ENCODE measurements at places on chromosomes 4 and X.

GRCh38 chrX:153573984-153574383, 25.0 kb downstream of the CCNQ start:
- DNase-seq, result no peak

DNA sequence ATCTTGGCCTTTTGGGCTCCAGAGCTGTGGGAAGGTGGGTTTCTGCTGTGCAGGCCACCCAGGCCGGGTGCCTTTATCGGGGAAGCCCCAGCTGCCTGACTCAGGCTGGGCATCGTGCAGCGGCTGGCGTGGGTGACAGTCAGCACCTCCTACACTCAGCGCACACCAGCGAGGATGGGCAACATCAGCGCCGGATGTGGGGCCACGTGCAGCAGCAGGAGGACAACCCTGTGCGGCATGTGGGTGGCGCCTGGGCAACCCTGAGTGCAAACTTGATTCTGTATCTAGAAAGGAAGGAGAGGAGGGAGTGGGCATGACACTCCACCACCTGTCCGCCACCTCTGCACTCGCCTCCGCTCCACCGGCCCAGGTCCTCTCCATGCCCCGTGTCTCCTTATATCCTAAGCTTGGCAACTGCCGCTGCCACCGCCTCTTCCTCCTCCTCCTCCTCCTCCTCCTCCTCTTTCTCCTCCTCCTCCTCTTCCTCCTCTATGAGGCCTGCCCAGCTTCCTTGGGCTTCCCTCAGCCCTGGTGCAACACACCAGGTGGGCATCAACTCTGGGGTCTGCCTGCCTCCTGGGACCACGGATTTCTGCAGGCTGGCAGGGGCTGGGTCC, 107.4 kb upstream of the AFAP1 start:
- DNase-seq, result no peak

GRCh38 chr4:73904491-73904890, 35.3 kb downstream of the CXCL1 start:
- no peak for DNase-seq

- no peak for DNase-seq
Measured at GRCh38 chrX:134460862-134461220, 876 bp downstream of the HPRT1 start.

DNA sequence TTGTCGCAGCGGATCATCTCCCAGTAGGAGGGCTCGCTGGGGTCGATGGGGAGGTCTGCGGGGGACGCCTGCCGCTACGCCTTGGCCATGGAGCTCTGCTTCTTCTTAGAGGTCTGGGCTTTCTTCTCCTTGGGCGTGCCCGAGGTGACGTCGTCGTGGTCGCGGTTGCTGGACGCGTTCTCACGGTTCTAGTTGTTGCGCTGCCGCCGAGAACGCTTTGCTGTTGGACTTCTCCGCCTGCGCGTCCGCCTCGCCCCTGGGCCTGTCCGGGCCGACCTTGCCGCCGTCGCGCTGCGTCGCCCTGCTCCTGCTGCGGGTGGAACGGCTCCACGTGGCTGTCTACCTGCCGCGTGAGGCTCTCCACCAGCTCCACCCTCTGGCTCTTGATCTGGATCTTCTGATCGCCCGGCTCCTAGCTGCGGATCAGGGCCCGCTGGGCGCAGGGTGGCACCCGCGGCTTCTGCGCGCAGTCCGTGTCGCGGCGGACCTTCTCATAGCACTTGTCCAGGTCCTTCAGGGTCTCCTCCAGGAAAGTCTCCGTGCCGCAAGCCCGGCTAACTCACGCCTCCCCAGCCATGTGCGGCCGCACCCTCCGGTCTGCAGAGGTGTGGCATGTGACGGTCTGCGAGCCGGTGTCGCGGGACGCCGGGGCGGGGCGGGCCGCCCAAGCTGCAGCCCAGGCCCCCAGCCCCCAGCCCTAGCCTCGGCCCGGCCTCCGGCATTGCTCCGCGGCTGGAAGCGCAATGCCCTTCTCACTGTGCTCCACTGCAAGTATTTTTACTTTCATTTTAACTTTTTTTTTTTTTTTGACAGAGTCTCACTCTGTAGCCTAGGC, 40.5 kb upstream of the OGT start:
- DNase-seq, result peak; percentile 64

GRCh38 chr4:183505611-183506388, 942 bp downstream of the ING2 start:
- peak; percentile 91 for DNase-seq

GRCh38 chrX:37846934-37847732, at the start of gene DYNLT3:
Gene DYNLT3 (minus strand): TSS chrX:37847571. CDS start chrX:37847510, 61 bp downstream.
- peak; percentile 90 for DNase-seq

GRCh38 chrX:23598575-23598974, 68.7 kb upstream of the PRDX4 start:
- no peak for DNase-seq

- no peak for DNase-seq
Measured at GRCh38 chr4:123380728-123381716, 15.6 kb upstream of the SPRY1 start.

DNA sequence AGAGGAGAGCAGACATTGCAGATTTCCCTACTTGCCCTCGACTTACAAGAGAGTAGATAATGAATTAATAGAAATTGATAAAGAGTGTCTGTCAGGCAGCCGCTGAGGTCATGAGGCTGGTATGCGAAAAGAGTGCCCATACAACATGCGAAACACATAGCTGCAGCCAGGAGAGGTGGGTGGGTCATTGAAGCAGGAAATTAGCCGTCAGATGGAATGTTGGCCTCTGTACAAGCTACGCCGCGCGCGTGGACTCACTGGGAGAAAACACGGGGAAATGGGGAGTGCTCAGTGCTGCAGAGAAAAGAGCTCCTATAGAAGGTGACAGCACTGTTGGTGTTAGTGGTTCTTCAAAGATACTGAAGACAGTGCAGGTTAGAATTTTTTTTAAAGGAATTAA, 125.1 kb downstream of the RAPGEF2 start:
- no peak for DNase-seq

- DNase-seq, result no peak
Measured at GRCh38 chrX:71168134-71168533, 23.5 kb downstream of the NLGN3 start.
